ENCODE measurements at places on chromosomes 7 and 10.

- no peaks in the 10 kb centered on the region for H3K4me1 ChIP-seq
- no peak overlapping the region for H3K27ac ChIP-seq
- DNase-seq: no peak
- peaks cover 6% of the 10 kb centered on the region for H3K27me3 ChIP-seq
- H3K36me3 ChIP-seq: no peaks in the 10 kb centered on the region
Measured at GRCh38 chr7:32222251-32222900, 152.2 kb upstream of the PDE1C start.

DNA sequence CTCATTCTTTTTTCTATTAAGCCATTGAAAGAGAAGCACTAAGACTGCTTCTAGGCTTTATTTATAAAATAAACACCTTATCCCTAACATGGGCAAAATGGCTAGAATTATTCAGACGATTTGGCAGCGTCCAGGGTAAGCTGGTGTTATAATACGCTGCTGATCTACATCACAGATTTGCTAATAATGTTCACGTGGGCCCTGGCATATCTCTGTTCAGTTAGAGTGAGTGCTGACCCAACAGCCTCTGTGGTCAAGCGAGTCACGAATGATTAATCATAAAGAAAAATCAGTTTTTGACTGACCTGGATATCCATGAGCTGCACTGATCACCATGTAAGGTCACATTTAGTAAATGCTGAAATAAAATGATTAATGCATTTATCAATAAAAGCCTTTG, 28.4 kb upstream of the CBLL1 start:
- H3K36me3 ChIP-seq: no peaks in the 10 kb centered on the region
- H3K4me1 ChIP-seq: no peaks in the 10 kb centered on the region
- no peak for DNase-seq
- no peak overlapping the region for H3K4me3 ChIP-seq

GRCh38 chr7:37932543-37932942, 12.1 kb downstream of the EPDR1 start:
- H3K27me3 ChIP-seq: no peaks in the 10 kb centered on the region
- no peak for DNase-seq
- H3K4me3 ChIP-seq: no peak overlapping the region
- H3K27ac ChIP-seq: no peak overlapping the region
- H3K36me3 ChIP-seq: no peaks in the 10 kb centered on the region

GRCh38 chr10:11243425-11244222, 226.0 kb downstream of the CELF2 start:
- H3K4me3 ChIP-seq: no peak overlapping the region
- H3K4me1 ChIP-seq: peaks cover 35% of the 10 kb centered on the region
- no peaks in the 10 kb centered on the region for H3K27me3 ChIP-seq
- H3K36me3 ChIP-seq: peaks cover 28% of the 10 kb centered on the region
- DNase-seq: no peak
- H3K27ac ChIP-seq: no peak overlapping the region

GRCh38 chr7:151367284-151367683, 25.7 kb downstream of the NUB1 start:
- no peaks in the 10 kb centered on the region for H3K27me3 ChIP-seq
- peaks cover 52% of the 10 kb centered on the region for H3K36me3 ChIP-seq
- H3K4me1 ChIP-seq: peaks cover 6% of the 10 kb centered on the region
- H3K27ac ChIP-seq: no peak overlapping the region
- DNase-seq: no peak

Measured in stimulated activated naive B cell treated with anti-CD40 and anti-IgM and Interleukin-4, amounts not matched to agents 10 μg/mL and 1 μg/mL and 100 μg/mL, for 72 hours (primary cell).